PC-3 (cell line): ENCODE measurements at places on chromosomes 11 and 22. TPM values are rescaled to one million over a fixed set of nuclear protein-coding genes. Genes with fewer than 3 reads are reported as not detected.

Gene CRY2
- 9.5 and 12.4 TPM in 2 replicates for total RNA-seq

Gene MEI1
- total RNA-seq: 1.4 TPM in 1 of 2 replicates, not detected in the other

Gene RIMBP3C
- total RNA-seq: 0.29 TPM in 1 of 2 replicates, not detected in the other

Gene OR5A1
- total RNA-seq: not detected in 2 replicates

Gene FAM181B
- 0.23 TPM in 1 of 2 replicates, not detected in the other for total RNA-seq

Gene NCAM1
- total RNA-seq: not detected in 2 replicates

Gene SMTNL1
- total RNA-seq: not detected in 2 replicates

Gene MYO18B
- not detected in 2 replicates for total RNA-seq

Gene LMO2
- total RNA-seq: 0.23 and 0.51 TPM in 2 replicates

Gene NLRP6
- not detected in 2 replicates for total RNA-seq

Gene FBLN1
- 13.4 and 17.4 TPM in 2 replicates for total RNA-seq

DNA sequence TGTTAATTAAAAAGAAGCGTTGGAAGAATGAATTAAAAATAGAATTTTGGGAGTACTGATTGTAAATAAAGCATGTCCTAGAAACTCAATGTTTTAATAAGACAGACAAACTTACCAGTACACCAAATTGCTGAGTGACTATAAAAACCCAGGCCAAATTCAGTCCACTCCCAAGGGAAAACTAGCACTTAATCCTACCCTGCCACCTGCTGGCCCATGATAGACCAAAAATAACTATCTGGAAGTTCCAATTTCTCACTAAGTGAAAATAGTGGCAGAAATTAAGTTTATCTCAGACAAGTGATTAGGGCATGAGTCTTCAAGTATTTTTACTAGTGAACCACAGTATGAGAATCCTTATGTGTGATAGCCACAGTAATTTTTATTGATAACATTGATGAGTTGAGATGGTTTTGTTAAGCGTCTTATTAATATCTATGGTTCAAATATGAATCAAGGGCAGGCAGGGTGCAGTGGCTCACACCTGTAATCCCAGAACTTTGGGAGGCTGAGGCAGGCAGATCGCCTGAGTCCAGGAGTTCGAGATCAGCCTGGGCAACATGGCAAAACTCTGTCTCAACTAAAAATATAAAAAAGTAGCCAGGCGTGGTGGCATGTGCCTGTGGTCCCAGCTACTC, 9.8 kb upstream of the DDX10 start:
- peak; percentile 86 for DNase-seq

GRCh38 chr22:39374191-39374590, 24.4 kb downstream of the SYNGR1 start:
- DNase-seq: no peak

DNA sequence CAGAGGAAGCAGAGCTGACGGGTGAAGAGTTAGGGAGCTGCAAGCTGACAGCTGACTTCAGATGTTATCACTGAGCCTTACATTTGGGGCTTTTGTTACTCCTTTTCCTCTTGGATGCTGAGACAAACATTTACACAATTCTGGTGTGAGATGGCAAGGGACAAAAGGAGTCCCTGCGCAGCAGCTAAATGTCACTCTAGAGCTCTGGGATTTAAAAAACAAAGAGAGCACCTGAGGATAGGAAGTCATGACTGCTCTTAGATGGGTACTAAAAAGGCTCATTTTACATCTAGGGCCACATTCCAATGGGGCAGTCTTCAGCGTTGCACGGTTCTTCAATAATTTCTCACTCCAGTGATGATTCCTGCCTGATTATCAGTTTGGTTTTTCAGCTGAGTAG, 204.5 kb downstream of the RAB38 start:
- no peak for DNase-seq

DNA sequence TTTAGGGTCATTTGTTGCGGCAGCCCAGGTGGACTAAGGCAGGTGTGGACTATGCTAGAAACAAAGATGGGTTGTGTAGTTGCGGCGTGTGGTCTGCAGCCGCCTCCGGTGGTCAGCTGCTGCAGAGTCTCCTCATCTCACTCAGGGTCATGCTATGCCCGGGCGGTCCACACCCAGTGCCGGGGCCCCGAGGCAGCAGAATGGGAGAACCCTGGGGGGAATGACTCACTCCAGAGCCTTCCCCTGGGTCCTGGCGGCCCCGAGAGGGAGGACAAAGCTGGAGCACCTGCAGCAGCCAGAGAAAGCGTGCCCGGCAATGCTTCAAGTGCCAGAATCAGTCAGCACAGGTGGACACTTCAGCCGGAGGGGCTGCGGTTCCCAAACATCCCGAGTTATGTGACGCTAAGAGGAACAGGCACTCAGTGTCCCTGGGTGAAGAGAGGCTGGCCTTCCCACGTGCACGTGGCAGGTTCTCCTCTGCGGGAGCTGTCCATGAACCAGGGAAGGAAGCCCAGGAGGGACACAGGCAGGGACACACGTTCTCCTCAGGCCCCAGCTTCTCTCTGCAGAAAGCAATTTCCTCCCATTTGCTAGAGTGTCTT, 289.6 kb upstream of the B3GAT1 start:
- DNase-seq: no peak

DNA sequence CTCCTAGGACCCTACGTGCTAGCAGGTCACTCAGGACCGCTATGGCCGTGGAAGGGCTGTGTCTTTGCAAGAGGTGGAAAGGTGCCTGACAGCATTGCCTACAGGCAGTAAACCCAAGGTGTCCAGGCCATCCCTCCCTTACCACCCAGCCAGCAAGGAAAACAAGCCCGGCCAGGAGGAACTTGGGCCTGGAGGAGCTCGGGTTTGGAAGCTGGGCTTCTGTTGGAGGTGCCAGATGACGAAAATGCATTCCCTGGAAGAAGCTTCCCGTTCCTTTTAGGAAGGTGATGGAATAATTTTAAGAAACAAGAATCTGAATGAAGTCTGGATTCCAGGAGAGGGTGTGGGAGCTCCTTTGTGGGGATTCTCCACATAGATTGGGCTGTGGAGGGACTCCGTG, 23.6 kb downstream of the FBLN1 start:
- no peak for DNase-seq

DNA sequence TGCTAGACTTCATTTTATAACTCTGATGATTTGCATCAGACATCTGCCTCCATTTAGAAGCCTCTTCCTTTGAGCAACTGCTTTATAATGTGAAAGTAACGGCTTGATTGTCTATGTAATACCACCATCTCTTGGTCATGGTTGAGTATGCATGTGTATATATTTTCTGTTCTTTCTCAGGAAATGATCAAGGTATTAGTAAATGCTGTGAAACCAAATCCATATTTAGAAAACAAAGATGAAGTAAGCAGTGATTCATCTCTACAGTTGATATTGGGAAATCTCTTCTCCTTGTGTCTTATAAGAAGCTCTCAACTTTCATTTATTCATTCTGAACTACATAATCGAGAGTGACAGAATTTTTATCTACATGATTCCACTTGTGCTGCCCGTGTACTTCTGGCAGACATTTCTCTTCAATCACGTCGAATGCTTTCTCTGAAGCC, 104.6 kb upstream of the ANO3 start:
- peak; percentile 81 for DNase-seq

DNA sequence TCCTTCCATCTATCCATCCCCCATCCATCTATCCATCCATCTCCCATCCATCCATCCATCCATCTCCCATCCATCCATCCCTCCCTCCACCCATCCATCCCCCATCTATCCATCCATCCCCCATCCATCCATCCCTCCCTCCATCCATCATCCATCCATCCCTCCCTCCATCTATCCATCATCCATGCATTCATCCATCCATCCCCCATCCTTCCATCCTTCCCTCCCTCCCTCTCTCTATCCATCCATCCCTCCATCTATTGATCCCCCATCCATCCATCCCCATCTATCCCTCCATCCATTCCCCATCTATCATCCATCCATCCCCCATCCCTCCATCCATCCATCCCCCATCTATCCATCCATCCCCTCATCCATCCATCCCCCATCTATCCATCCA, 96.7 kb downstream of the MPPED1 start:
- no peak for DNase-seq

DNA sequence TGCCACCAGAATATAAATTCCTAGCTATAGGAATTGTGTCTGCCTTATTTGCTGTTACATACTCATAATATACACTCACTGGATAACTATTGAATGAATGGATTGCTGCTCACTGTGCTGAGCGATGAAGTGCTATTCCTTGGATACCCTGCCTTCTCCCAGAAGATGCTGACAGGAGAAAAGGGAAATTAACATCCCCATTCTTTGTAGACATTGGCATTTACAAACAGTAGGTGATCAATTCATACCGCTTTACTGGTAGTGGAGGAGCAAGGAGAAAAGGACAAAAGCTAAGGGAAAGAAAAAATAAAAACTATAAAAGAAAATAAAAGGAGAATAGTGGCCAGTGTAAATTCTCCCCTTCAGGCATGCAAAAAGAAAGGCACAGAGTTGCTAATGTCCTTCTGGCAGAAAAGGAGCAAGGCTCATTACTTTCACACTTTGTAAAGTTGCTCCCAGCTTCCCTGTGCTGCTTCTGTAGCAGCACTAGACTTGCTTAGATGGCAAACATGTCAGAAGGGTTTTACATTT, 183.0 kb downstream of the LUZP2 start:
- no peak for DNase-seq

DNA sequence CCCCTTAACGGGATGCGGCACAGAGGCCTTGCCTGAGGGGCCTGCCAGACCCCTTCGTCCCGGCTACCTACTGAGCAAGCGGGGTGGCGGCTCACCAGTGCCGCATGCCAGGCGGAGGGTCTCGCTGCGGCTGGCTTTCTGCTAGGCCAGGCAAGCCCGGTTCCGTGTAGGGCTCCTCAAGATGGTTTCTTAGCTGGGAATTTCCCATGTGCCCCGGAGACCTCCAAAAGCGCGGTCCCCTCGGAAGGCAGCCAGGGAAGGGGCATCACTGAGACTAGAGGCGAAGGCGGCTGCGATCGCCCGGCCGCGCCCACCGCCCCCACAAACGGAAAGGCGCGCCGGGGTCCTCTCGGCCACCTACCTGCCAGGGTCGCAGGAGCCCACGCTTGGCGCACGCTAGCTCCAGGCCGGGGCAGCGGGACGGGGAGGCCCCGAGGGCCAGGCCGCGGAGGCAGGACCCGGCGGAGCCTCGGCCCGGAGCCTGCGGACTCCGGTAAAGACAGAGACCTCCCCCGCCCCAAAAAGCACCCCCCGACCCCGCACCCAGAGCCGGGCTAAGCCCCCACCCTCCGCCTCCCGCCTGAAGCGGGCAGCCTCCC, 23.8 kb downstream of the MICAL3 start:
- DNase-seq: peak; percentile 9

DNA sequence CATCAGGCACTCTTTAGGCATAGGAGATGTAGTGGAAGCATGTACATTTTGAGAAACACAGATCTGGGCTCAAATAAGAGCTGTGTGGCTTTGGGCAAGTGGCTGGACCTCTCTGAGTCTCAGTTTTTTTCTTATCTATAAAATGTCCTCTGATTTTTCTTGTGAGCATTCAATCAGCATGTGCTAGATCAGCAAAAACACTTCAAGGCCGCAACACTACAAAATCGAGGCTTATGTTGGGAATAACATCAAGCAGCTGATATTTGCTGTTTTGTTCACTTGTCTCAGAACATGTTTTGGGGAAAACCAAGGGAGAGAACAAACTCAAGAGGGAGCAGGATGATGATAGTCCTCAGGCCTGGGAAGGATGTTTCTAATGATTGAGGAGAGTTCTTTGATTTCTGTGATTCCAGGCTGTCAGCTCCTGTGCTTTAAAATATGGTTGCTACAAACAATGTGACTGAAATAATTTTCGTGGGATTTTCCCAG, at the start of gene OR4X1:
Gene OR4X1, plus strand, starts transcription at position 439 of the 489 bp plus-strand sequence. Its CDS starts 0 bp downstream, at position 439.
- no peak for DNase-seq

- DNase-seq: peak; percentile 78
Observed at GRCh38 chr11:62664405-62665074, 470 bp downstream of the C11orf98 start.

DNA sequence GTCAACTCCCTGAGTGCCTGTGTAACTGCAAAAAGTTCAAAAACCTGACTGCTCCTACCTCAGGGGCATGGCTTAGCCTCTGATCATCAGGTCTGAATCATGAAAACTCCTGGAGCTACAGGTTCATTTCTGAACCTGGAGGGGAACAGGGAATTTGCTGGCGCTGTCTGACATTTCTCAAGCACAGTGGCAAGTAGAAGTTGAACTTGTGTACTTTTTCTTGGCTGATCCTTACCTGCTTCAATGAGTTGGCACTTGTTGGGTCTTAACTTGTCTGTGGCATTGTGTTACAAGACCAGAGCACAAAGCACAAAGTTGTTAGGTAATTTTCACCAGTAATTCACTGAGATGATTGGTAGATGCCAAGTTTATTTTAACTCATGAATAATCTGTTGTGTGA, 3.3 kb downstream of the TMEM109 start:
- no peak for DNase-seq

DNA sequence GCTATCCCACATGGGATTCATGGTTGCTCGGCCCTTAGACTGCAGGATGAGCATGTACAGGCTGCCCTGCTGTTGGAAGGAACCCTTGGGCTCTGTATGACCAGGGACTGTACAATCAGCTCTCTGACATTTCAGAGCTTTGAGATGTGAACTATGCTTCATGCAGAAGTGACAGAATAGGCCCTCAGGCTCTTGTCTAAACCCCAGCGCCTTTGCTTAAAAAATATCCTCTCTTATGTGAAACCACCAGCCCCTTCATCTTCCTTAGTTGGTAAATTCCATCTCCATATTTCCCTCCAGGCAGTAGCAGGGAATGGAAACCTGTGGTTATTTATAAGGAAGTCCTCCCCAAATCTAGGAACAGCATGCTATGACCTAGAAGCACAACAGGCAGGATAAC, 78.9 kb upstream of the PLET1 start:
- no peak for DNase-seq

DNA sequence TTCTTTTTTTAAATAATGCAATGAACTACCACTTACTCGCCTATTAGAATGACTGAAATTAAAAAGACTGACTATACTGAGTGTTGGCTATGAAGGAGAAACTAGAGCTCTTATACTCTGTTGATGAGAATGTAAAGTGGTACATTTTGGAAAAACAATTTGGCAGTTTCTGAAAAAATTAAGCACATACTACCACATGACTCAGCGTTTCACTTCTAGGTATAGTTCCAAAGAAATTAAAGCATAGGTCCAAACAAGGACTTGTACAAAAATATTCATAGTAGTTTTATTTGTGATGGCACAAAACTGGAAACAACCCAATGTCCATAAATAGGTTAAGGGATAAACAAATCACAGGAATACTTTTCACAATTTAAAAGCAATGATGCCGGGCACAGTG, 22.4 kb upstream of the SLC29A2 start:
- no peak for DNase-seq

- no peak for DNase-seq
Observed at GRCh38 chr11:47137476-47137875, 39.2 kb downstream of the ARFGAP2 start.

- no peak for DNase-seq
Observed at GRCh38 chr22:40050258-40050657, 55.5 kb downstream of the FAM83F start.

DNA sequence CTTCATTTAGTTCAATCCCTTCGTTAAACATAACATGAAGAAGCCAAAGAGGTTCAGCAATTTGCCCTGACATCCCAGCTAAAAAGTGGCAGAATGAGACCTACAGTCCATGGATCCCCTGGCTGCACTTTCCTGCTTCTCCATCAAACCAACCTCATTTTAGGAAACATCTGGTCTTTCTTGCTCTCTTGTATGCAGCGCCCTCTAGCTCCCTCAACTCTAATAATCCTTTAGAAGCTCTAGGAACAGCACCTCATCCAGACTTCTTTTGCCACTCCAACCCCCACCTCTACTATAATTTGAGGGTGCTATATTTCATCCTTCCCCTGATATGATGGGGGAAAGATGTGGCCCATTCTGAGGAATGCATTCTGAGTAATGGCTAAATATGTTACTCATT, 7.4 kb downstream of the CNTF start:
- DNase-seq: peak; percentile 67

- peak; percentile 34 for DNase-seq
Observed at GRCh38 chr11:2390725-2391151, 9.8 kb upstream of the TSSC4 start.

- DNase-seq: no peak
Observed at GRCh38 chr22:50540381-50540780, 5.3 kb upstream of the KLHDC7B start.
